ENCODE measurements at places on chromosomes 12 and 14.
A peak's percentile ranks its signal among the peaks of the same experiment; 100 is the strongest.

GRCh38 chr12:43348221-43348620, 203.8 kb downstream of the ADAMTS20 start:
- DNase-seq, result no peak

DNA sequence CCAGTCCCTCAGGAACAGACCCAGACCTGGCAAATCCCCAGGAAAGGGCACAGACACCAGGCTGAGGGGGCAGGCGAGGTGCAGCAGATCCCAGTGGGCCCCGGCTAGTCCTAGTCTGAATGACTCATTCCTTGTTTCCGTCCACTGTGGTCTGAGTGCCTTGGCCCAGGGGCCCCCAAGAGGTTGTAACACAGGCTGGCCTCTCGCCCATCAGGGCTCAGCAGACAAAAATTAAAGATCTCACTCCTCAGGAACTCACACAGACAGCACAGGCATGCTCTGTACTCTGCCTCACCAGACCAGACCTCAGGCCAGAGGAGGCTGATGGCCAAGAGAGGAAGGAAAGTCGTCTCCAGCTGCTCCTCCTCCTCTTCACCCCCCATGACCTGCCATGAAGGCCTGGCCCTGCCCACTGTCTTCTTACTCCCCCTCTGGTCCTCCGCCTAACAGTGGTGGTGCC, 7.7 kb upstream of the LTBP2 start:
- DNase-seq, result peak; percentile 30

DNA sequence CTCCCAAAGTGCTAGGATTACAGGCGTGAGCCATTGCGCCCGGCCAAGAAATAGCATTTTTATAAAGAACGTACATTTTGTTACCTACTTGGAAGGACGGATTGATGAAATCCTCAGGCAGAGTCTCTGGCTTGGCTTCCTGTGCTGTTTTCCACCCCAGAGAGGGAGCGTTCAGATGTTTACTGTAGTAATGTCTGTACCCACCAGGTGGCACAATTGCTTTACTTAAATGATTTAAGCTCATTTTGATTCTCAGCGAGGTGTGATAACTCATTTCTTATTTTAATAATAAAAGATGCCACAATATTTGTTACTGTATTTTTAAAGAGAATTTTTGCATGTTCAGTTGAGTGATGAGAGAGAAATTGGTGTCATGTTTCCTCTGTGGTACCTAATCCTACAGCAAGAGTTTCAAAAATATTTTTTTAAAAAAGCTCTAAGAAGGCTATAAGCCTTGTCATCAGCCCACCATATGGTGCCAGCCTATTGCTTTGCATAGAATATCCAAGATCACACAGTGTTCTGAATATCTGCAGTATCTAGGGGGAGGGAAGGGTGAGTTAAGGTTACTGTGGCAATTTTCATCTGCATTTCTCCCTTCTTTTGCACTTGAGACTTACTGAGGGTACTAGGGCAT, 82.6 kb upstream of the TRAF3 start:
- DNase-seq, result peak; percentile 67

DNA sequence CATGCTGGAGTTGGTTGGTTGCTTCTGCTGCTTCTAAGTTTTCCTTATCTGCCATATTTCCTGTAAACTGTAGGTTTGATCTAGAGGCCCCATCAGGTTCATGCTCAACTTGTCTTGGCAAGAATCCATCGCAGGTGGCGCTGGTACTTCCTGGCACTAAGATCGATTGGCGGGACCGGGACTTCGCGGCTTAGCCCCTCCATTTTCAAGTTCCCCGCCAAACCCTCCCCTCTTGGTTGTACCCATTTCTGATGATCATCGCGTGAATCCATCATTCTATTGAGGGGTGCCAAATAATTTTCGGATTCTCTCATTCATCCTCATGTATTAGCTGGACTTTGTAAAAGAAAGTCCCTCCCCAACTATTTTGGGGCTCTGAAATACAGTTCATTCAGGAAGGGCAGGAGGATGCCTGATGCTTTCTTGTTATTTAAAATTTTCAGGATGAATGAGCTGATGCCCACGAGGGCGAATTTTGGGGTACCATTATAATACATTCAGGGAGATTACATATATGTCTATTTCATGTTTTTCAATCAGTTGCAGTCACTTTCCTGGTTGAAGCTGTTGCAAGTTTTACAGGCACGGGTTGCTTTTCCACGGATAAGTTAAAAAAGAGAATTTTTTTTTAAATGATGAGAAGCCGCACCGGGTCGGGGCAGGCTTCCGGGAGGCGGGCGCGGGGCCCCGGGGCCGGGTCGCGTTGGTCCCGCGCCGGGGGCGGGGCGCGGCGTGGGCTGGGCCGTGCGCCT, 395 bp upstream of the BRI3BP start:
- peak; percentile 96 for DNase-seq

DNA sequence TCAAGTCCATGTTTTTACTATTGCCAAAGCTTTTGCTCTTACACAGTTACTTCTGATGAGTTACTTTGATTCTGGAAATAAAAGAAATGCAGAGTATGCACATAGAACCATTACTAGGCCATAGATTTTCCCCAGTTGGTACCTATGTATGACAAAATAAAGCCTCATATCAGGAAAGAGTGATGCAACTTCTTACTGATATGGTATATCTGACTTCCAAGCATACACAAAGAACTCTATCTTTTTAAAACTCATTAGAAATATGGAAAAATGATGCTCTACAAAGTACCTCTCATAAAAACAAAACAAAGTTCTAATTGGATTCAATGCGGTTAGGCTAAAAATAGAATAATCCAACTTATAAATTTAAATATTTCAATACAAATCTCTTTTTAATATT, 92.1 kb downstream of the STXBP6 start:
- no peak for DNase-seq

DNA sequence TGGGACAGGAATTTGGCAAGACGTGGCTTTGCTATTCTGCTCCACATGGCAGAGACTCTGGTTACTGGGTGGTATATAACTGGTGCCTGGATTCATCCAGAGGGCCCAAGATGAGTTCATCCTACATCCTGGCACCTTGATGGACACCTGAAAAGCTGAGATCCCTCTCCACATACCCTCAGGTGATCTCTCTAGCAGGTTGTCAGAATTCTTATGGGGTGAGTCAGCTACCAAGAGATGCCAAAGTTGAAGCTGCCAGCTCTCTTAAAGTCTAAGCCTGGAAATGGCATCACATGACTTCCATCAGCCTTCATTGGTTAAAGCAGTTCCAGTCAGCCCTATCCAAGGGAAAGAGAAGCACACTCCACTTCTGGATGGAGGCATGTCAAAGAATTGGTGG, 300.7 kb upstream of the SEL1L start:
- DNase-seq, result no peak

DNA sequence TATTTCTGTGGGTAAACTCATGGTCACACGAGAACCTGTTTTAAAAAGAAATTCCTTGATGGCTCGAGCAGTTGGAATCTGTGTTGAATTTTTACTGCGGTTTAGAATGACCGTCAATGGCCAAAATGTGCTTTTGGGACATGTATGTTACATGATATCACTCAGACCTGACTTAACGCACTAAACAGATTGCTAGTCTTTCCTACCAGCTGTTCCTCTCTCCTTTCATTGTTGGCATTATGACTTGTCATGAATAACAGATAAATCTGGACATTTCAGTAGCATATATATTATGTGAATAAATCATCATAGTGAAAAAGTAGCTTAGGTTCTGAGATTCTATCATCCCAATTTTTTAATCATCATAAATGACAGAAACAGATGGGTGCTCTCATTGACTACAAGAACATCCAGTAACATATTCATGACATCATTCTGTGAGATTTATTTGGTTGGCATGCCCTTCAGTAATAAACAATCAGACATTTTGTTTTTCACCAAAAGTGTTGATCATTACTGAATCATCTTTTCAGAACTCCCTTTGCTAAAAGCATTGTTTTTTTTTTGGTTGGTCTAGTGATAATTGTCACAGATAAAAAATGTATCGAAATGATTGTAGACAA, 57.9 kb upstream of the NAV3 start:
- no peak for DNase-seq

GRCh38 chr12:128852885-128853599, at the start of gene GLT1D1:
Gene GLT1D1, plus strand, starts transcription at chr12:128853478. Its CDS starts 104 bp downstream, at chr12:128853582.
- DNase-seq, result no peak

- no peak for DNase-seq
These were observed 20.5 kb downstream of the FNTB start for GRCh38 chr14:65007202-65007601.

DNA sequence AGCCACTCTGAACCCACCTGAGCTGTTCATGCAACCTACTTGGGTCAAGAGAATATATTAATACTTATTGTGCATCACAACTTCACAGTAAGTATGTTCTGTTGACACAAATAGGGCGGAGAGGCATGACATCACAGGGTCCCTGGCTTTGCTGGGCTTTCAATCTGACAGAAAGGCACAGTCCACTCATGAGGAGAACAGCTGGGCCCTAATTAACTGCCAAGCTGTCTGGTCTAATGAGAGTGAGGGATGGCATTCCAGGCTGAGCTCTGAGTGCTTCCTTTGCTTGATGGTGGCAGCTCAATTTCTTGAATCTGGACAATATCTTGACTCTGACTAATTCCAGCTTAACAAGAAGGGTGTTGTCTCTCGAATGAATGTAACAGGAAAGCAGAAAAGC, 2.0 kb downstream of the EFCAB11 start:
- no peak for DNase-seq

- no peak for DNase-seq
These were observed 88.7 kb upstream of the DHRS4 start for GRCh38 chr14:23864861-23865260.

DNA sequence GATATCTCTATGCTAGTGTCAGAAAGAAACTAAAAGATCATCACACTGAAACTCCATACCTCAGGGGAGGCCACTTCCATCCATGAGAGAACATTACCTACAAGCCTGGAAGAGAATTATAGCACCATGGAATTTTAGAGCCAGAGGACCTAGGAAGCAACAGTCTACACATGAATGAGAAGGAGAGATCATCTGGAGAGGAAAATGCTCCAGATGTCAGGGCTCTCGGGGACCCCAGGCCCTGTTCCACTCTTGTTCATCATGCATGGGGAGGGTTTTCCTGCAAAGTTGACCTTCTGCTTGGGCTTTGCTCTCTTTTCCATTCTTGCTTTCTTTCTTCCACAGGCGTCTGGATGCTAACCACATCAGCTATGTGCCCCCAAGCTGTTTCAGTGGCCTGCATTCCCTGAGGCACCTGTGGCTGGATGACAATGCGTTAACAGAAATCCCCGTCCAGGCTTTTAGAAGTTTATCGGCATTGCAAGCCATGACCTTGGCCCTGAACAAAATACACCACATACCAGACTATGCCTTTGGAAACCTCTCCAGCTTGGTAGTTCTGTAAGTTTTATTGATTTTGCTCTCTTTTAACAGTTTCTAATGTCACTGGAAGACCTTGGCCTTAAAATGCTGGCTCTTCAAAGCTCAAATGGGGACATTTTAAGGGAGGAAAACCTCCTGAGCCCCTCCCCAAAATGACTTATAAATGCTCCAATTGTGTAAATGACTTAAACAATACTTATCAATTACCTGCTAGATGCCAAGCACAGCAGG, 110.7 kb downstream of the ZFC3H1 start:
- DNase-seq, result no peak

DNA sequence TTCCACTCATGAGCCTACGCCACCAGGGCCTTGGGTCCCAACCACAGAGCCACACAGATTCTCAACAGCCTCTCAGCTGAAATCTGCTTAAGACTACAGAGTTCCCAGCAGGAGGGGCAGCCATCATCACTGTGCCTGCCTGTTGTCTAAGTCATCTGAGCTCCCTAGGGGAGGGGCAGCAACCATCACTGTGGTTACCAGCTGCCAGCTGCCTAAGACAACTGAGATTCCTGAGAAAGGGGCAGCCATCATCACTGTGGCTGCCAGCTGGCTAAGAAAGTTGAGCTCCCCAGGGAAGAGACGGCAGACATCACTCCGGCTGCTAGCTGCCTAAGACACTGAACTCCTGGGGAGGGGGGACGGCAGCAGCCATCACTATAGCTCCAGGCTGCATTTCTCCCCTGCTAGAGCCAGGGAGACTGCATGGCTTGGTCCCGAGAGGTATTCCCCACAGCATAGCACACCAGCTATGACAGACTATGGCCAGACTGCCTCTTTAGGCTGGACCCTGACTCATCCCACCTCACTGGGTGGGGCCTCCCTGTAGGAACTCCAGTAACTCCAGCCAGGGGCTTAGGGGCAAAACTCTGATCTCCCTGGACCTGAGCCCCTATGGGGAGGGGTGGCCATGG, 37.2 kb upstream of the C14orf132 start:
- no peak for DNase-seq
